ENCODE measurements at places on chromosomes 4 and X. TPM values are rescaled to one million over a fixed set of nuclear protein-coding genes. Genes with fewer than 3 reads are reported as not detected.

Gene ARSJ
- 30.8 TPM for total RNA-seq

Gene DUX4
- total RNA-seq: not detected

Gene LONRF3
- total RNA-seq: 0.33 TPM

Gene NMU
- not detected for total RNA-seq

Gene HTR2C
- total RNA-seq: not detected

Gene DOK7
- total RNA-seq: under 0.01 TPM

Gene ZMAT1
- total RNA-seq: 0.51 TPM

Gene ATRX
- 100 TPM for total RNA-seq

Gene C4orf17
- not detected for total RNA-seq

Gene FGFBP1
- total RNA-seq: not detected

Gene ADAMTS3
- total RNA-seq: 2.1 TPM

Gene AMBN
- total RNA-seq: not detected

Gene STARD8
- total RNA-seq: 1.5 TPM

Gene ZBED1
- 27.7 TPM for total RNA-seq

Gene TLR2
- 0.77 TPM for total RNA-seq

Gene NFKB1
- total RNA-seq: 32.5 TPM

Gene RENBP
- total RNA-seq: 5.4 TPM

Gene FAM236C
- not detected for total RNA-seq

Gene PF4V1
- total RNA-seq: not detected

Gene TCP11X2
- not detected for total RNA-seq

Gene PFKFB1
- not detected for total RNA-seq

Gene HS6ST2
- total RNA-seq: 0.17 TPM

Gene MAGEA2
- total RNA-seq: not detected

Gene MGARP
- total RNA-seq: 12.3 TPM

Gene PAK3
- total RNA-seq: 1.3 TPM

Gene RNF150
- 0.51 TPM for total RNA-seq

Gene NPY1R
- under 0.01 TPM for total RNA-seq

Gene MAGIX
- 1.7 TPM for total RNA-seq

Gene RAB41
- total RNA-seq: not detected

Gene CAPN6
- not detected for total RNA-seq

Gene MAGEA2B
- total RNA-seq: not detected

Gene USP17L25
- not detected for total RNA-seq

Gene SCRG1
- 0.17 TPM for total RNA-seq

Gene PPEF2
- total RNA-seq: not detected

Gene NPNT
- 20.3 TPM for total RNA-seq

Gene CXCL13
- total RNA-seq: not detected

Gene TMEM150C
- total RNA-seq: 1.2 TPM

Gene ALB
- not detected for total RNA-seq

Gene NEUROG2
- not detected for total RNA-seq

Gene NSG1
- total RNA-seq: under 0.01 TPM

Gene CTAG1A
- not detected for total RNA-seq

Gene HS3ST1
- not detected for total RNA-seq

Gene TRIM2
- total RNA-seq: 70.4 TPM

Gene CLNK
- total RNA-seq: not detected

Gene TCEAL2
- total RNA-seq: 0.26 TPM

Gene CDKL2
- 2.3 TPM for total RNA-seq

Gene ELOVL6
- total RNA-seq: 15.0 TPM

Gene UBQLN2
- total RNA-seq: 8.1 TPM

Gene TMEM187
- 6.4 TPM for total RNA-seq

Gene ZNF630
- 2.1 TPM for total RNA-seq

Gene TNIP3
- total RNA-seq: 0.50 TPM

Data from fibroblast of lung (primary cell).